Naive thymus-derived CD8-positive, alpha-beta T cell (primary cell): ENCODE measurements at places on chromosomes 13 and 19. TPM values are rescaled to one million over a fixed set of nuclear protein-coding genes. Genes with fewer than 3 reads are reported as not detected.

Gene FFAR2
- polyA plus RNA-seq: not detected

DNA sequence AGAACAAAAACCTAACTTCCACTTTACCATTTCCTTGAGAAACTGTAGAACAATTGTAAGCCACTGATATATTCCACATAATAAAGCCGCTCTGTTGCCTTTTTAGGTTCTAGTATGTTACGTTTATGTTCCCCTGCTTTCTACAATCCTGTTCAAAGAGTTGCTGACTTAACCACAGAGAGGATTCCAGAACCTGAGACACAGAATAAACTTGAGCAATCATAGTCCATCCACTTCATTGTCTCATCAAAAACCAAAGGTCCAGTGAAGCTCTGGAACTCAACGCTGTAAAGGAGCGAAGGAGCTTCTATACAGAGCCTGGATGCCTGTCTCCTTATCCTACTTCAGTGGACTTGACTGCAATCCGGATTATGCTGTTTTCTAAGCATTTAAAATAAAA, 4.6 kb downstream of the STARD13 start:
- no peak for DNase-seq

Gene NAT14
- polyA plus RNA-seq: 8.8 TPM

DNA sequence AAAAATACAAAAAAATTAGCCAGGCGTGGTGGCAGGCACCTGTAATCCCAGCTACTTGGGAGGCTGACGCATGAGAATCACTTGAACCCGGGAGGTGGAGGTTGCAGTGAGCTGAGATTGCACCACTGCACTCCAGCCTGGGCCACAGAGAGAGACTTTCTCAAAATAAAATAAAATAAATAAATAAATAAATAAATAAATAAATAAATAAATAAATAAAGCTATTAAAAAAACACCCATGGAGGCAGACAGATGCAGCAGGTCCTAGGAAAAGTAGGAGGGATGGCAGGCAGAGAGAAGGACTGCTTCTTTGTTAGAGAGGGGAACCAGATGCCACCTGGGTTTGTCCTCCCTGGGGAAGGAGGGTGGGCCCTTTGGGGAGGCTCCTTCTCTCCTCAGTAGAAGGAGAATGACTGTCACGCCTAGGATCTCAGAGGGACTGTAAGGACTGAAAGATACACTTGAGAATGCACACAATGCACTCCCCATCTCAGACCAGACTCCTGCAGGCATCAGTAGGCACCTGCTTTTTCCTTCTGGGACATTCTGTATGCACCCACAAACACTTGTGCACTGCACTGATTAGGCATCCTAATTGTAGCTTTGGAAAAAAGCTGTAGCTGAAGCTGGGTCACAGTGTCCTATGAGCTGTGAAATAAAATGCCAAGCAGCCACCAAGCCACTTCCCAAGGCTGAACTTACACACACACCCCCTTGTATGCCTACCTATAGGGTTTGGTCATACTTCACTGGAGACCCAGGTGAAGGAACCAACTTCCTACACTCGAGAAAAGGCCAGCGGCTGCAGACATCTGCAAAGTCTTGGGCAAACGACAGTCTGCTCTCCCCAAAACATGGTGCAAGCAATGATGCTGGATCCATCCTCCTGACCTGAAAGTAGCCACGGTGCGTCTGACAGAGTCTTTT, 18.9 kb upstream of the SLC35E1 start:
- DNase-seq: no peak

Gene CACNG7
- polyA plus RNA-seq: not detected

- no peak for DNase-seq
These were observed 2362.3 kb downstream of the PCDH9 start for GRCh38 chr13:64867856-64868255.

- DNase-seq: no peak
These were observed 12.4 kb upstream of the TMEM255B start for GRCh38 chr13:113746671-113747070.

DNA sequence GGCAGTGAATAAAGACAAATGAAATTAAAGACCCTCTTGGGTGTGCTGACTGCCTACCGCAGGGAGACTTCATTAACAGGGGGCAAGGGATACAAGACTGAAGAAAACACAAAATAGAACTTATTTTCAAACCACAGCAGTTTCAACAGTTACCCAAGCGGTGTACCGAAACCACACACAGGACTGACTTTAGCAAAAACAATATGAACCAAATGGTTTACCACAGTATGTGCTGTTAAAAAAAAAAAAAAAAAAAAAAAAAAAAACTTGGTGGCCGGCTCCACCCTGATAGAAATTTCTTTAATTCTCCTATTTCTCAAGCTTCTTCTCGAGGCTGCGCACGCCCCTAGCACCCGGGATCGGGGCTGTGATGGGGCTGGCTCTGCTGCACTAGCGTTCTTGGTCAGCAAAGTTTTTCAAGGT, 42.6 kb downstream of the KLF2 start:
- DNase-seq: peak; percentile 62

- DNase-seq: no peak
These were observed 19.7 kb downstream of the ZC3H4 start for GRCh38 chr19:47093841-47094240.

GRCh38 chr13:20340136-20340758, 108.1 kb upstream of the GJB6 start:
- no peak for DNase-seq

Gene LGALS7
- polyA plus RNA-seq: not detected

DNA sequence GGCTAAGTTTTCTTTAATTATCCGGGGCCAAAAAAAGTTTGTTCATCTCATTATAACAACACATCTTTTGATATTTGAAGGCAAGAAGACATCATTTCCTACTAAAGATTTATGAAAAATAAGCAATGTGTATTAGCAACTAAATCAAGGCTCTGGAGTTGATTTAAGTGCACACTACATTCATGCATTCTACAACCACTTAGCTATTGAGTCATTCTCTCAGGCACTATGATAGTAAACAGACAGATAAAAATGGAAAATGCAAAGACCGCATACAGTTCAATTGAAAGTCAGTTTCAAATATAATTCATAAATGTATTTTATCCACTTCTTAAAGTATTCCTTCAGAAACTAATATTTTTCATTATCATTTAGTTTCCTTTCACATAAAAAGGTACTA, 1395.2 kb downstream of the PCDH9 start:
- no peak for DNase-seq

DNA sequence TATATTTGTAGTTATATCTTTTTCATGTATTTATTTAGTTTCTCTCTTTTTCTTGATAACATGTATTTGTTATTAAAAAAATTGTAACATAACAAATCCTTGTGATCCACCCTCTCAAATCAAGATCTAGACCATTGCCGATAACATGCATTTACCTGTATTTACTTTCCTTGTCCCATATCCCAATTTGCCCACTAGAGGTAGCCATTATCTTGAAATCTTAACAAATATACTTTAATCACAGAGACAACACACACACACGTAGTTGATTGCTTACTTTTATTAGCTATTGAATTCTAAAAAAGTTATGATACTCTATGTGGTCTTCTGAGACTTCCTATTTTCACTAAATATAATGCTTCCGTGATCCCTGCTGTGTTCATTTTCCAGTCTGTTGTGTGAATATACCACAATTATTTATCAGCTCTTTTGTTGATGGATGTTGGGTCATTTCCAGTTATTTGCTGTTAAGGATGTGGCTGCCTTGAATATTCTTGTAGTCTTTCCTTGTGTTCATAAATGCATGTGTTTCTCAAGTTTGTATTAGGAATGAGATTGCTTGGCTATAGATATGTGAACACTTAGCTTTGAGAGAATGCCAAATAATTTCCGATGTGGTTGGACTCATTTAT, 31.3 kb upstream of the ZMYM2 start:
- no peak for DNase-seq

DNA sequence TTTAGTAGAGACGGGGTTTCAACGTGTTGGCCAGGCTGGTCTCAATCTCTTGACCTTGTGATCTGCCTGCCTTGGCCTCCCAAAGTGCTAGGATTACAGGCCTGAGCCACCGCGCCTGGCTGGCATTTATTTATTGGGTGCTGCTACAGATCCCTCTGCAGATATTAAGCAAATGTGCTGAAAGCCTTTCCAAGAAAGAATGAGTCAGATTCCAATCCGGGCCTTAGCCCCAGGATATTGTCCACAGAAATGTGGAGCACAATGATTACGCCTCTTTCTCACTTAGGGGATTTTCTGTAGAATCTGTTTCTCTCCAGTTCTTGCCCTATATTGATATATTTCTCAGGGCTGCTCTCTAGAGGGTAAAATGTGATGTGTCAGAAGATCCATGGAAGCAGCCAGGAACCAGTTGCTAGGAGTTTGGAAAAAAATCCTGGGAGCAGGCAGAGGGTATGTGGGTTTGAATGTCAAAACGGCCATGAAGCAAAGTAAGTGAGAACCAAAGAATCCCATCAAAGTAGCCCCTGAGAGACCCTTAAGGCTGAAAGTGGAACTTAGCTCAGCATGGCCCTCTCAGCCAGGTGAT, 24.8 kb upstream of the IGFL4 start:
- DNase-seq: no peak

Gene RAD23A
- 78.0 TPM for polyA plus RNA-seq

DNA sequence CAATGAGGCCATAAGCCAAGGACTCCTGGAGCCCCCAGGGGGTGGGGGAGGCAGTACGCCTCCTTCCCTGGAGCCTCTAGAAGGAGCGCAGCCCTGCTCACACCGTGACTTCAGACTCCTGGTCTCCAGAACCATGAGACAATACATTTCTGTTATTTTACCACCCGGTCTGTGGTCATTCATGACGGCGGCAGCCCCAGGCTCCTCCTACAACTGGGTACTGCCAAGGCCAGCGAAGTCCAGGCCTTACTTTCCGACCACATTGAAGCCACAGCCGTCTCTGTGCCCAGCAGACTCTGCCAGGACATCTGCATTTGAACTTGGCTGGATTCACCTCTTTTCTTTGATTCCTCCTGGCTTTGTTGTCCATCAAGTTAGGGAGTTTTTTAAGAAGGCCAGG, 10.5 kb downstream of the GNG7 start:
- no peak for DNase-seq

Gene ADAMTSL5
- 2.9 TPM for polyA plus RNA-seq

DNA sequence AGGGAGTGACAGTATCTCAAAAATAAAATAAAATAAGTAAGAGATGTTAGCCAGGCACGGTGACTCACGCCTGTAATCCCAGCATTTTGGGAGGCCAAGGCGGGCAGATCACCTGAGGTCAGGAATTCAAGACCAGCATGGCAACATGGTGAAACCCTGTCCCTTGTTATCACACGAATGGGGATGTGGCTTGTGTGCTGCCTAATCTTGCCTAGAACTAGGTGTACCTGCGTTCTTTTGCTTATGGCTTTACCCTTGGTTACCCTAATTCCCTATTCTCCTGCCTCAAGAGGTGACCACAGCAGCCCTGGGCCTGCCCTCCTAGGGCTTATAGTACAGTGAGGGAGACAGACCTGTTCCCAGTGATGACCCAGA, 6.3 kb upstream of the PVR start:
- no peak for DNase-seq

- DNase-seq: no peak
These were observed 806 bp downstream of the ZNF414 start for GRCh38 chr19:8513036-8513686.

Gene TTC9B
- not detected for polyA plus RNA-seq

- DNase-seq: no peak
These were observed 533 bp downstream of the ZNF544 start for GRCh38 chr19:58229255-58229639.

GRCh38 chr13:39688699-39689405, 33.4 kb downstream of the COG6 start:
- no peak for DNase-seq

Gene KIR3DL1
- 17.7 TPM for polyA plus RNA-seq

GRCh38 chr13:109572389-109572788, 214.0 kb downstream of the IRS2 start:
- DNase-seq: no peak

DNA sequence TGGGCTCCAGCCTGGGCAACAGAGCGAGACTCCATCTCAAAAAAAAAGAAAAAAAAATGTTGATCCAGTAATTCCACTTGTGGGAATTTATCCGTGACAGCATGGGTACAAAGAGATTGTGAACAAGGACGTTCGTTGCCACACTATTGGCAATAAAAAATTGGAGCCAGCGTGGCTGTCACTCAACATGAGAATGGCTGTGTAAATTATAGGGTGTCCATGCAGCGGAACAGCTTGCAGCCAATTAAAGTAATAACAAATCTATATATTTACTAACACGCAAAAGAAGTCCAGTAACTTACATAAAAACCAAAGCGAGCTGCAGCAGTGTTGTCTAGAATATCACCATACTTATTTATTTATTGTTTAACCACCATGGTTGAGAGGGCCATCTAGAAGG, 19.3 kb downstream of the DPF1 start:
- no peak for DNase-seq

Gene CDX2
- not detected for polyA plus RNA-seq

DNA sequence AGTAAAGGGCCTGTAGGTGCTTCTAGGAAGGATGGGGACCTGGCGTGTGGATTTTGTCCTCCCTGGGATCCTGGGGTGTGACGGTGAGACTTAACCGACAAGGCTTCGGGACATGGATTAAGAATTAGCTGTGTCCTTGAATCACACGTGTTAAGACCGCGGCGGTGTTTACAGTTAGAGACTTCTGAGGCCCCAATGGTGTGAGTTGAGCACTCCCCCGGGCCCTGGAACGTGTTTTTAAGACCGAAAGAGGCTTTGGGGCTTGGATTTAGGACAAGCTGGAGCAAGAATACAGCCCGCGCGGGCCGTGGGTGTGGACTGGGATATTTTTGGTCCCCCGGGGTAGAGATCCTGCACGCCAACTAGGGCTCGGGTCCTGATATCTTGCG, 1.2 kb upstream of the SLC27A1 start:
- peak; percentile 30 for DNase-seq

- no peak for DNase-seq
These were observed 25.2 kb downstream of the MARK4 start for GRCh38 chr19:45276284-45276687.

Gene LDLR
- polyA plus RNA-seq: 7.1 TPM

DNA sequence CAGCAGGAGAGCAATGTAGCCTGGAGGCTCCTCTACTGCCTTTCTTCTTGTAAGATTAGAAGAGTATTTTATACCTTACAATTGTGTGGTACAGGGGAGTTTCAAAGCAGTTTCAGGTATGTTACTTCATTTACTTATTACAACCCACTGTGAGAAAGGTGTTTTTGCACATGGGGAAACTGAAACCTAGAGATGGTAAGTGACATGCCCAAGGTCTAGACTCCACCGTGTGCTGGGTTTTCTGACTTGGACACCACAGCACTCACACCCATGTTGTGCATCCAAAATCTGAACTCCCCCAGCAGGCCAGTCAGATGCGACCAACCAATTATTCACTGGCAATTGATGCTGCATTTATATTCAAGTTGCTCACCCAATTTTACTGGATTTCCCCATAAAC, 22.8 kb downstream of the ERICH6B start:
- DNase-seq: no peak

DNA sequence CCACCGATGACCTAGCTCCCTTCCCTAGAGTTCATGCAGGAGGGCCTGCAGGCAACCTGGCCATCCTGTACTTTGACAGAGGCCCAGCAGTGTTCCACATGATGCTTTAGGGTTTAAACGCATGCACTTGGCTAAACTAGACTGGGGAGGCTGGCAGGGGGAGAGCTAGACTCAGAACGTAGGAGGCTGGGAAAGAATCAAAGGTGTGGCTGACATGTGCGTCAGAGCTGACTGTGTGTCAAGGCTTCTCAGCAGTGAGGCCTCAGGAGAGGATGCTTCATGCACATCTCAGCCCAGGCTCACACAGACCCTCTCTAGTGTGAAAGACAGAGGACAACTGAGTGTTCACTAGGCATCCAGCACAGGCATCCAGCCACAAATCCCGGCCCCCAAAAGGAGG, 28.7 kb downstream of the DNMT1 start:
- no peak for DNase-seq
